ENCODE measurements at places on chromosomes 2 and 18.

DNA sequence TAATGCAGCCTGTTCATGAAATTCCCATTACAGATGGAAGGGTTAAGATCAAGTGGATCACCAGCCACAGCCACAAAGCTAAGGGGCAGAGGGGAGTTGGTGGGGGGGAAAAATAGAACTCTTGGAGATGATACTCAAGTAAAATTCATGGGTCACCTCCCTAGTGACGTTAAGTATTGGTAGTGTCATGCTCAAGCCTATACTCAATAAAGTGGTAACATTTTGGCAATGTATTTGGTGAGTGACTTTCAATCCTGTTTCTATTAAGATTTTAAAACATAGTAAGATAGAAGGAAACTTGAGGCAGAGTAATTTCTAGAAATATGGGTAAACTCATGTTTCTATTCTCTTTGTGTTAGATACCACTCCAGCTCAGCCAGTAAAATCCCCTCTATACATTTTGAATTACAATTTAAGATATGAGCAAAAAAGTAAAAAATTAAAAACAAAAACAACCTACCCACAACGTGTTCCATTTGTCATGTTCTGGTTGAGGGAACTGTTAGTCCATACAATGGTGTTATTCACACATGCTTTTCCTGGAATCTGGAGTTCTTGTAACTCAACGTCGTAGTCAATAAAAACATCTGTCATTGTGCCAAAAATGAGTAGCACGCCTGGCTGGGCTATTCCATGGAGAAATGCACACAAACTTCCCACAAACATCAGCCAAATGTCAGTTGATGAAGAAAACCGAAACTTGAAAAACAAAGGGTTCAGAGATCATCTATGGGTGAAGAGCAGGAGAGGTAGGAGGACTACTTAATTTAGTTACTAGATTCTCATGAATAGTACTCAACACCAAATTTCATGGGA lies 18.1 kb downstream of the ABCB11 start:
- no peak for ATAC-seq

DNA sequence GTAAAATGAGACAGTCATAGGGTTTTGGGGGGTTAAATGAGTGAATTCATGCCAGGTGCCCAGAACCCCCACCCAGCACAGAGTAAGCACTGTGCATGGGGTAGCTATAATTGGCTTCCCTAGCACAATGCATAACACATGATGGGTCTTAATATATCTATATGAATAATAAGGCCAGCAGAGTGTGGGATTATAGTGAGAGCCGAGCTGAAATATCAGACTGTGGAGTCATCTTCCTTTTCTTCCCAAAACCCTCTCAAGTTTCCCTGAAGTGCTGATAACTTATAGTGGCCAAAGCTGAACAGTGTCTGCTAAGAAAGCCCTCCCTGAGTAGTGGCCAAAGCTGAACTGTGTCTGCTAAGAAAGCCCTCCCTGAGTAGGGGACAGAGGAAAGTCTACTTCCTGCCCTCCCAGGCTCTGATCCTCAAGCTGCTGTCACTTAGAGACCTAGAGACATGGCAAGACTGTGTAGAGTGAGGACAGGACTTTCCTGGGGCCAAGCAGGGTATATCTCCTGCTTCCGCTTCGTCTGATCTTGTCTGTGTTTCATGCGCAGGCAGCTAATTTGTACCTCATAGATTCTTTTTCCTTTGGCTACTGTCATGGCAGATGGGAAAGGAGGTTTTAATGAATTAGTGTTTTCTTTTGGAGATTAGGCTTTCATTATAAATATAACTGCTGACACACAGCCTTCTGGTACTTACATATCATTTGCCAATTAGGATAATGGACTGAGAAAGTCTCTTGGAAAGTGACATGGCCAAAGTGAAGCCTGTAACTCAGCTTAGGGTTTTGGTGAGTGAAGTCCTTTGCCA lies 94.9 kb downstream of the FHOD3 start:
- ATAC-seq: no peak

DNA sequence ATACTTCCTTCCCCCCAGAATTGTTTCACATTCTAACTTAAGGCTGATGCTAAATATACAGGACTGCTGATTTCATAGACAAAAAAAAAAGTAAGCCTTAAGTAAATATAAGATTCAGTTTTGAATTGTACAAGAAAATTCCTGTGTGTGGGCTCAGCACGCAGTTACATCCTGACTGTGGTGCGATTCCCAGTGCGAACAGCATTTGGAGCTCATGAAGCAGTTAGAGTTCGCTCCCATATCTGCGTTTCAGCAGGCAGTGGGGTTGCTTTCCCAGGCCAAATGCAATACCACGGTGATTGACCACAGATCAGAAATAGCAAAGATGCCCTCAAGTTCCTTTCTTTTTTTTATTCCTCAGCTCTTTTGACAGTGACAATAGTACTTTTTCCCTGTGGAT lies 75.6 kb downstream of the SATB2 start:
- ATAC-seq: no peak

DNA sequence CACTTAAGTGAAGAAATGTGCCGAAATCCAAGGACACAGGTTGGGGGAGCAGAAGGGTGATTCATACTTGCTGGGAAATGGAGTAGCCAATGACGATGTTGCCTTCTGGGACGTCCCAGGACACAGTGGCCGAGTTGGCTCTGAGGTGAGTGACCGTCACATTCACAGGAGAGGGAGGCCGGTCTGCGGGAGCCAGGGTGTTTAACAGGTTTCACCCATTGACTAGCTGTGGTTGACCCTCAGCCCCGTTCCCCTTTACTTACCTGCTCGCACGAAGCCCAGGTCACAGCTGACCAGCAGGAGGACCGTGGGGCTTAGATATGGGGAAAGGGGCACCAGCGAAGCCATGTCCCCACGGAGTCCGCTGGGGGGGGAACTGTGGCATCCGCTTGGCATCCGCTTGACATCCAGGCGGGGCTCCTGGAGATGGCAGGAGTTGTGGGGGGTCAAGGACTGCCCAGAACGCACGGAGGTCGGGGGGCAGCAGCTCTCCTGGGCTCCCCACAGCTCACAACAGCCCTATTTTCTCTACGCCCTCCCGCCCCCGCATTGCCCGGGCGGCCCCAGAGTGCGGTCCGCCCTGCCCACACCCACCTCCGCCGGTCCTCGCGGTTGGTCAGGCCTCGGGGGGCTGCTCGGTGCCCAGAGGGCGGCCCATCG lies 586 bp downstream of the FNDC4 start:
- no peak for ATAC-seq

DNA sequence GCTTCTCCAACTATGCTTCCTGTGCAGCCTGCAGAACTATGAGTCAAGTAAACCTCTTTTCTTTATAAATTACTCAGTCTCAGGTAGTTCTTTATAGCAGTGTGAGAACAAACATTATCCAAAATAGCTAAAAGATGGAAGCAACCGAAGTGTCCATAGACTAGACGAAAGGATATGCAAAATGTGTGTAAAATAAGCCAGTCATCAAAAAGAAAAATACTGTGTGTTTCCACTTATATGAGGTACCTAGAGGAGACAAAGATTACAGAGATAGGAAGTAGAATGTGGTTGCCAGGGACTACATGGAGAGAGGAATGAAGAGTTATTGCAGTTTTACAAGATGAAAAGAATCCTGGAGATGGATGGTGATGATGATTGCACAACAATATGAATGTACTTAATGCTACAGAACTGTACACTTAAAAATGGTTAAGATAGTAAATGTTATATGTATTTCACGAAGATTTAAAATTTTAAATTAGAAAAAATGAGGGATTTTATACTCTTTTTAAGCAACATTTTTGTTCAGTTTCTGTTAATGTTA lies 99.3 kb upstream of the FN1 start:
- no peak for ATAC-seq

DNA sequence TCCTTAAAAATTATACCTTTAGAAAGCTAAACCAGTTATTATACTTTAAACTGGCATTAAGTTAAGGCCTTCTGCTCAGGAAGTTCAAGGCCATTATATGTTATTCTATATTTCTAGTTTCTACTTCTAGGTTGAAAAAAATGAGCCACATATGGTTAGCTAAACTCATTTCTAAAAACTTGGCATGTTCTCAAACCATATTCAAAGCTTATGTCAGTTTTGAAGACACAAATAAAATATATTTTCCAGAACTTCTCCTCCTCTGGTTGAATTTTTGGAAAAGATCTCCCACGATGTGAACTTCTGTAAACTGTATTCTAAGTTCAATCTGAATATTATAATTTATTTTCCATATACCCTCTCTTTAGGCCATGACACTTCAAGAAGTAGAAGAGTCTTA lies 103.5 kb downstream of the NYAP2 start:
- no peak for ATAC-seq

- peak; percentile 67 for ATAC-seq
Observed at GRCh38 chr18:63336366-63337099, 17.0 kb upstream of the BCL2 start.

DNA sequence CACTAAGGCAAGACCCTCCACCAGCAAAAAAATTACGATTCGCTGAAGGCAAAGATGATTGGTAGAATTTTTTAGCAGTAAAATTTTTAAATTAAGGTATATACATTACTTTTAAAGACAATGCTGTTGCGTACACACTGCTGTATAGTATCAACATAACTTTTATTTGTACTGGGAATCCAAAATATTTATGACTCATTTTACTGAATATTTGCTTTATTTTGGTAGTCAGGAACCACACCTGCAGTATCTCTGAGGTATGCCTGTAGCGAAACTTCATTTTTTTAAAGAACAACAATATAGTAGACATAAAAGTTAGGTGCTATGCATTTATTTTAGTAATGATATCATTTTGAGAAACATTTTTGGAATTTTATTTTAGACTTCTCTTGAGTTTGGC lies 57.8 kb downstream of the GALNT1 start:
- ATAC-seq: no peak

DNA sequence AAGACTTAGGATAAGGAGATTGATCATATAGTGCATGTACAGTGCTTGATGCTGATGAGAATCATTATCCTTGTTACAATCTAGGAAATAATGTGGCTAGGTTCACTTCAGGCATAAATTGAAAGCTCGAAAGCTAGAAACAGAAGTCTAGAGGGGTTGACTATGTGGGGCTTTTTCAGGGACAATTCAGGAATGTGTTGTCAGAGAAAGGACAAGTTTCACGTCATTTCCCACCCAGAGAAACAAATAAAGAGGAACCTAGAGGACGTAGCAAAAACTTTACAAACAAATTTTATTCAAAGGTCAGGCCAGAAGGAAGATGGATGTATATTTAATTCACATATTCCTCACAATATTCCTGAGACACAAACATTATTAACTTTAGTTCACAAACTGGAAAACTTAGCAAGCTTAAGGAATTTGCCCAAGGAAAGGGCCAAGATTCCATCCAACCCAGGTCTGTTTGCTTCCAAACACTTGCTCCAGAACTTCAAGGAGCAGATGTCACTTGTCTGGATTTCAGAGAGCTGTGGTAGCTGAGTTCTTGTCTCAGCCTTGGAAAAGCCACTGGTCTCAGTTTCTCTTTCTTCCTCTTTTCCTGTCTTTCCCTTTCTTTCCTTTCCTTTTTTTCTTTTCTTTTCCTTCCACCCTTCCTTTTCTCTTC lies 7.4 kb downstream of the CYRIA start:
- ATAC-seq: no peak

- no peak for ATAC-seq
Observed at GRCh38 chr2:111975053-111975552, 76.7 kb downstream of the MERTK start.

DNA sequence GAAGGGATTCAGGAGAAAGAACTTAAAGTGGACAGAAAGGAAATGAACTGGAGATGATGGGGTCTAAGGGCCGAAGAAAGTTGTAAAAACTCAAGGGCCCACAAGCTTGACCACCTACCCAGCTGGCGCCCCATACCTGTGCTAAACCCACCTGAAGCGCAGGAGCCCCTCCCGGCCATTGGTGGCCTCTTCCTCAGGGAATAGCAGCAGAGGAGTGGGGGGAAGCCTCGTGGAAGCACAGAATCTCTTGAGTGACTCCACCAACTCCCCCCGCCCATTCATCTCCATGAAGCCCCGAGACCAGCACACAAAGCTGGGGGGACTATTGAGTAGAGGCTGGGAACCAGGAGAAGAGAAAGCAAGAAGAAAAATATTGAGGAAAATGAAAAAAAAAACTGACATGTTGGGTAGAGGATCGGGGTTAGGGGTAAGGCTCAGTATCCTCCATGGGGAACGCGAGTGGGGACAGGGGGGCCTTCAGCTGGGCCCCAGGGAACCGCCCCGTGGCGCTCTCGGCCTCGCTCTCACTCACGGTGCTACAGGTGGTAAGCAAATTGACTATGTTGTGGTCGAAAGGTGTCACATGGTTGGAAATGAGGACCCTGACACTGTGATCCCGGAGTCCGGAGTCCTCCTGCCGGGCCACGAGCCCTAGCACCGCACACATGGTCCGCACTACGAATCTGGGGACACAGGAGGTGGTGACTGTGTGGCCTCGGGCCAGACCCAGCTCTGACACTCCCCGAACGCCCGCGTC lies 728 bp downstream of the AUP1 start:
- peak; percentile 1 for ATAC-seq

DNA sequence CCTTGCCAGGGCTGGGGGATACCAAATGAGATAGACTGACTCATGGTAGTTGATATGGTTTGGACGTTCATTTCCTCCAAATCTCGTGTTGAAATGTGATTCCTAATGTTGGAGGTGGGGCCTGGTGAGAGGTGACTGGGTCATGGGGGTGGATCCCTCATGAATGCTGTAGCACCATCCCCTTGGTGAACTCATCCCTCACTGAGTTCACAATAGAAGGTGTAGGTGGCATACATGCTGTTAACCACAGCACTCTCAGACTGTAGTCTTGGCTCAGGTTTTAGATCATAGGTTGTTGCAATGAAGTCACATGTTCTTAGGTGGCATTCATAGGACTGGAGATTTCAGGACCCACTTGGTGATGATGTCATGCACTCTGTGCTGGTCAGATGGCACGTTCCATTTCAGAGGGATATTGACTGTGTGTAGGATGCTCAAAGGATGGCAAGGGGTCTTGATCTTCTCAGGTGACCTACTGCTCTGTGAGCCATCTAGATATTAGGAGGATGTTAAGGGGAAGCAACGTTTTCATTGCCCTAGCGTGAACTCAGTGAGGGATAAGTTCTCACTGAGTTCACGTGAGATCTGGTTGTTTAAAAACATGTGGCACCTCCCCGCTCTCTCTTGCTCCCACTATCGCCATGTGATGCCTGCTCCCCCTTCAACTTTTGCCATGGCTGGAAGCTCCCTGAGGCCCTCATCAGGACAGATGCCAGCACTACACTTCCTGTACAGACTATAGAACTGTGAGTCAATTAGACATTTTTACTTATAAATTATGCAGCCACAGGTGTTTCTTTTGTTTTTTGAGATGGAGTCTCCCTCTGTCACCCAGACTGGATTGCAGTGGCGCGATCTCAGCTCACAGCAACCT lies 73.8 kb upstream of the ACAA2 start:
- ATAC-seq: no peak

DNA sequence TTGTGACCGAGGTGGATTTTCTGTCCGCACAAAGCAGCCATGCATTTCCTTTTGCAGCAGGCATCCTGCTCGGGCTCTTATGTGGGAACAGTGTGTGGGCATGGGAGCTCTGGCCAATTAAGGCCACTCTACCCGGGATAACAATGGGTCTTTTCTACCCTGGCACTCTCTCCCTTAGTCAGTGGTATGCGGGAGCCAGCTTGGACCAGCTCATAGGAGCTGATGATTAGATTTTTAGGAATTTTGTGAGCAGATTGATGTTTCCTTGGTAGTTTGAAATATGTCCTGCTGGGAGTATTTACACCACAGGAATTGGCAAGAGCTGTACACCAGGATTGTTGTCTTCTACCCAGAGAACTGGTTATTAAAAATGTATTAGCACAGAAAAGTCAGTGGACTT lies 89.3 kb downstream of the SPP2 start:
- ATAC-seq: no peak

- no peak for ATAC-seq
Observed at GRCh38 chr18:11071300-11071699, 78.1 kb downstream of the PIEZO2 start.
